T-helper 9 cell (primary cell): ENCODE measurements at places on chromosomes 4 and X.

DNA sequence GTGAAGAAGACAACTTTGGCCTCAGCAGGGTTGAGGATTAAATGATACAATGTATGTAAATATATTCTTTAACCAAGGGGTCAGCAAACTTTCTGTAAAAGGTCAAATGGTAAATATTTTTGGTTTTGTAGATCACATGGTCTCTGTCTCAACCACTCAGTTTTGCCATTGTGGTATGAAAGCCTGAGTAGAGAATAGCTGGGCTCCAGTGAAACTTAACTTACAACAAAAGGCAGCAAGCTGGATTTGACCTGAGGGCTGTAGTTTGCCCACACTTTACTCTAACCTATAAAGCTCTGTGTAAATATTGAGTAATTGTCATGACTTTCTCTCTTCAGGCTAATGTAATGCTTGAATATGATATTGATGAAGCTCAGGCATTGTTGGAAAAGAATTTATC, 19.6 kb downstream of the VBP1 start:
- DNase-seq = no peak

- no peak for DNase-seq
Measured at GRCh38 chrX:2282490-2283090, 218.2 kb downstream of the DHRSX start.

DNA sequence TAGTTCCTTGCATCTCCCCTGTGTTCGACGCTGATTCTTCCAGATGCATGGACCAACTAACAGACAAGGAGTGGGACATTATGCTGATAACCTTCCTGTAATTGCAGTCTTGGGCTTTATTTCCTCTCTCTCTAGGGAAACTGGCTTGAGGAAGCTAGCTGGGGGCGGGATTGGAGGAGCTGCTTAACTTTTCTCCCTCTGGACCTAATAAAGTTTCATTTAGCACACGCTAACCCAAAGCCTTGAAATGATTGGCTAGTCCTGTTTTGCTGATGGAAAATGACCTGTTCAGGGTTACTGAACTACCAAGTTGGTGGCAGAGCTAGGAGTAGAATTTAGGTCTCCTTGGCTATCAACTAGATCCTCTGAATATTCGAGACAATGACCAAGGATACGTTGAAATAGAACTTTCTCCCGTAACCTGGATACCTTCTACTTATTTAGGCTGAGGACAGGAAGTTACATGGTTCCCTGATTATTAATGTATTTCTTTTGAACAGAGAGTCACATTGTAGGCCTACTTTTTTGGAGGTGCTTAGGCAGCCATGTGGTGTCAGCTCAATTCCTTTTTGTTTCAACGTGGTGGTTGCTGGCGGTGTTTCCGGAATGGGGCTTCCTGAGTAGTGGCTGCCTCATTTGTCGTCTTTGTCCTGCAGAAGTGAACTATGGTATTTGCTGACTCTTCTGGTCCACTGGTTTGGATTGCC, 2.0 kb downstream of the PGK1 start:
- DNase-seq = no peak

GRCh38 chrX:111095974-111096895, at the start of gene PAK3:
Gene PAK3, plus strand, starts transcription at chrX:111096191. Its CDS starts 26,913 bp downstream, at chrX:111123104.
- peak; percentile 25 for DNase-seq

- no peak for DNase-seq
Measured at GRCh38 chr4:156476359-156476758, 495.2 kb downstream of the PDGFC start.

GRCh38 chrX:10634392-10635161, 14.2 kb upstream of the MID1 start:
- DNase-seq = no peak

DNA sequence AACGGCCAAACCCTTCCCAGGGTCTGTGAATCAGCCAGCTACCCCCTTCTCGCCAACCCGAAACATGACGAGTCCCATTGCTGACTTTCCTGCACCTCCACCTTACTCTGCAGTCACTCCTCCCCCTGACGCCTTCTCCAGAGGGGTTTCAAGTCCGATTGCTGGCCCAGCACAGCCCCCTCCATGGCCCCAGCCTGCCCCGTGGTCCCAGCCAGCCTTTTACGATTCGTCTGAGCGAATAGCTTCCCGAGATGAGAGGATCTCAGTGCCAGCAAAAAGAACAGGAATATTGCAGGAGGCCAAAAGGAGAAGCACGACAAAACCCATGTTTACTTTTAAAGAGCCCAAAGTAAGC, 105.1 kb upstream of the MYOZ2 start:
- DNase-seq = no peak

GRCh38 chr4:19429684-19430083, 822.0 kb upstream of the SLIT2 start:
- DNase-seq = no peak
